ENCODE measurements at places on chromosomes 5 and 9. TPM values are rescaled to one million over a fixed set of nuclear protein-coding genes. Genes with fewer than 3 reads are reported as not detected.

GRCh38 chr5:168177831-168178450 is 113.5 kb upstream of the WWC1 start:
- no peak for DNase-seq

- no peak for DNase-seq
Observed at GRCh38 chr5:150489360-150490295, 18.3 kb upstream of the NDST1 start.

- peak; percentile 39 for DNase-seq
Observed at GRCh38 chr5:154273028-154273617, 82.6 kb downstream of the GALNT10 start.

DNA sequence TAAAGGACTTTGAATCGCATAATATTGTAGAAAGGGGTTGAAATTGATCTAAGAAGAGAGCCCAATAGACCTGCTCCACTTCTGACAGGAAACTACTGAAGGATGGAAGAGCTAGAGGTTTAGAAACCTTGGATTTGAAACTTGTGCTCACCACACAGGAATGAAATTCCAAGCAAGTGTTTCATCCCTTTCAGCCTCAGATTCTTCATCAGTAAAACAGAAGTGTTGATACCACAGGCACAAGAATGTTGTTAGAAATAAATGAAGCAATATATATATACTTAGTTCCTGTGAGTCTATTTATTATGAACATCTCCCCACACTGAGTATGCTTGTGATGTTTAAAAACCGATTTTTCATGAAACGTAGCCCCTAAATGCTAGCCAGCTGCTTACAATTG is 43.8 kb downstream of the PRRC1 start:
- DNase-seq, result no peak

DNA sequence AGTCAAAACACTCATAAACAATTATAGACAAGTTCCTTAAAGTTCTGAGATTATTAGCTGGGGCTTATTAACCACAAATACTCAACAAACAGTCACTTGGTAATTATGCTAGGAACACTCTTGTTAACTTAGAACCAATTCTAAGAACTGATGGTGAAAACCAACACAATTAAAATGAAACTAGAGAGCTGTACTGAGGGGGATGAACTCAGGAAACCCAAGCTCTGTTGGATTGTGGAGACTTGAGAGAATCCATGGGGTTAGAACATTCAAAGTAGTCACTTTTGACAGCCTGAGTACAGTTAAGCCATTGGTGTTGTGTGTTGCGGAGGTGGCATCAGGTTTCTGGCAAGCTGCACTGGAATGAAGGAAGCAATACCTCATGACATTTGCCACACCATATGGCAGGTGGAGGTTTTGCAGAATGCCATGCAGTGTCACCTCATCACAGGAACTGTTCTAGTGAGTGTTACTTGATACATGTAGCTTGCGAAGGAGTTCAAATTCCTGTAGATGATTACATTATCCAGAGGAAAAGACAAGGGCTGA is 480.9 kb upstream of the CD180 start:
- no peak for DNase-seq

TAF11L10 gene
- total RNA-seq, result not detected

PRDM9 gene
- not detected for total RNA-seq

AJM1 gene
- 3.2 TPM for total RNA-seq

- DNase-seq, result peak; percentile 52
Observed at GRCh38 chr5:180605554-180606214, 14.4 kb upstream of the SCGB3A1 start.

GRCh38 chr5:118441034-118441433 is 547.3 kb downstream of the DTWD2 start:
- DNase-seq, result no peak

DNA sequence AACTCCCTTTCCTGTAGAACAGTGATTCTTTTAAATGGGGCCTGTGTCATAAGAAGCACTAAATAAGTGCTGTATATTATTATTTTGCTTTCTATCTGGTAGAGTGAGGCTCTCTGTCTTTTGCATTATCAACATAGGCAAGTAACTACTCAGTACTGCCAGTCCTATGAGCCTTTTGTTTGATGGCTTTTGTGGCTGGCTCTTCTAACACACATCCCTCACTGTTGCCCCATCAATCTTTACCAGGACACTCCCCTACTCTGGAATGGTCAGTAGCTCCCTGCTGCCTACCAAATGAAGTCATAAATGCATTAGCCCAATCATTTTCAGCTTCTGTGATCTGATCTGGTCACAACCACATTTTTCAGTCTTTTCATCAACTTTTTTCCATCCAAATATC is 137.6 kb downstream of the INSYN2B start:
- no peak for DNase-seq

GRCh38 chr9:130741831-130742449 is 48.4 kb downstream of the EXOSC2 start:
- DNase-seq, result no peak

ADAMTS16 gene
- total RNA-seq, result not detected

SPATA31C1 gene
- total RNA-seq, result not detected

TAF1L gene
- total RNA-seq, result not detected

GRCh38 chr9:133238272-133238850 is 29.3 kb upstream of the OBP2B start:
- no peak for DNase-seq

ACOT12 gene
- not detected for total RNA-seq

- no peak for DNase-seq
Observed at GRCh38 chr5:139856714-139857113, 61.1 kb downstream of the PSD2 start.

SPAAR gene
- not detected for total RNA-seq

- DNase-seq, result no peak
Observed at GRCh38 chr5:157384971-157385709, 74.9 kb upstream of the NIPAL4 start.

ANKRD18A gene
- total RNA-seq, result 2.1 TPM

DNA sequence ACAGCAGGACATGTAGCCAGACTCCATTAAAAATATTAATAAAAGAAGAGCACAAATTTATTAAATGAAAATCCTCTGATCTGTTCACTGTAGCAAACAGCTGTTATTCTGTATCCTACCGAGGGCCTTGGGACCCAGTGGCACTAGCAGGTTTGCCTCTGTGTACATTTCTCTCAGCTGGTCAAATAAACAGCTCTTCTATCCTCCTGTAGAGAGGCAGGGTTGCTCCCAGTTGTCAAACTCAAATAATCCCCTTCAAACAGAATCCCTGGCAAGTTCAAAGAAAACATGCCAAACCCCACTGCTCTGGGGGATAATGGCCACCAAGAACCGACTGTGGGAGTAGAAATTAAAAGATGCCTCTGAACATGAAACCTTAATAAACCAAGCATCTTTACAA is 1262.0 kb upstream of the DMAC1 start:
- no peak for DNase-seq

OR1N2 gene
- not detected for total RNA-seq

DNA sequence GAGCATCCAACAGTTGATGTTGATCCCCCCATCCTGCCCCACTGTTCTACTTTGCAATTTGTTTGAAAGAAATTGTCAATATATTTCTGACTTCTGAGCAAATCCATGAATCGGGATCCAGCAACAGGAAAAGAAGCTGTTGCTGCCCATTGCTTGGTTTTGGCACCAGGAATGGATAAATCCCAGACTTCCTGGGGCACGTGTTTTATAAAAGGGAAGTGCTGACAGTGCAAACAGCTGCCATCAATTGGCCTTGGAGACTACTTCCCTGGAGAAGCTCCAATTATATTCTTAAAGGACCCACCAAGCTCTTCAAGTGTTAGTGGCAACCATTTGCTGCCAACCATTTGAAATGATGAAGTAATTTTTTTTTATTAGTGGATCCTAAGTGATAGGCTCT is 13.7 kb downstream of the STK32A start:
- no peak for DNase-seq

GRCh38 chr5:103367702-103368101 is 109.1 kb downstream of the MACIR start:
- no peak for DNase-seq

DNA sequence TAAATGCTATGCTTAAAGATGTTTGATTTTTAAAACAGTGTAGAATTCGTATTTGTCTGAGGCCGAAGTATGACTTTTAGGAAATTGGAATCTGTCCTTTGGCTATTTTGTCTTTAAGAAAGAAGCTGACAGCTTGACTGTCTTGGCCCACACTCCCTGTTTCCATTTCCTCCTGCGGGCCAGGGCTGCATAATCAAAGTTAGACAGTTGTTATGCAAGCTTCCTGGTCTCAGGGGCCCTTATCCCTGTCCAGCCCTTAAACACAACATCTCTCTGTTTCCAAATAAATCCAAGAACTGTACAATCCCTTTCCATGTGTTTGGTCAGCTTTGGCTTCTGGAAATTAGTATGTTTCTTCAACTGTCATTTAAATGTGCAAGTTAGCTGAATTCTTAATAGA is 54.6 kb upstream of the ECM2 start:
- DNase-seq, result no peak

GRCh38 chr5:179781846-179782245 is 11.9 kb upstream of the LTC4S start:
- no peak for DNase-seq

C6 gene
- not detected for total RNA-seq

- DNase-seq, result no peak
Observed at GRCh38 chr5:140358738-140359310, 1.2 kb upstream of the SLC4A9 start.

GRCh38 chr5:79224286-79224984 is 11.5 kb upstream of the JMY start:
- no peak for DNase-seq

COL15A1 gene
- not detected for total RNA-seq

DNA sequence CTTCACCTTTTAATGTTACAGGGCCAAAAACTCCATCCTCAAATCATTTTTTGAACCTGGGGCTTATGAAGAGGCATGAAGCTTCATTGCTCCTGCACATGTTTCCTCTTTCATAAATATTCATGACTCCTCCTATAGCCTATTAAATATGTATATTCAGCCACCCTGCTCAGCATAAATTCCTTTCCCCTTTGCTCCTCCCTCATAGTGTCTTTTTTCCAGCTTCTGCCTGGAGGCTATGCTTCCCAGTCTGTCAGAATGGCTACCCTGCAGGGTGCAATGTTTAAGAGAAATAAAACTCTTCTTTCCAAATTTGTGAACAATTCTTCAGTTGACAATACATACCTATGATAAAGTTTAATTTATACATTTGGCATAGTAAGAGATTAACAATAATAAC is 1082.9 kb upstream of the CDH18 start:
- no peak for DNase-seq

DNA sequence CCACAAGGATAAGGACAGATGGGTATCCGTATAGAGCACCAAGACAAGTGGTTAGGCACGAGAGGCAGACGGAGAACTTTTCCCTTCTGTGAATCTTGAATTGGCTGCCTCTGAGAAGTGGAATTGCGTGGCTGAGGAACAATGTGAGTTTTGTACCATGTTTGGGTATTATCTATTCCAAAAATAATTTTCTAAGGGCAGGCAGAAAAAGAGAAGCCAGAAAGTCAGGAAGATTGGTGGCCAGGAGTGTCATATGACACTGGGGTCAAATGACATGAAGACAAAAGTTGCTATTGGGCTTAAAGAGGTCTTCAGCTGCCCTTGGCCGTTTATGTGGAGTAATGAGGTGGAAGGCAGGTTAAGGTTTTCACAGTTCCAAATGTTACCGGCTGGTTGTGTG is 14.5 kb downstream of the HABP4 start:
- no peak for DNase-seq

GRCh38 chr5:74179179-74179578 is 461.3 kb downstream of the ENC1 start:
- DNase-seq, result no peak

SLC45A2 gene
- total RNA-seq, result not detected

DNA sequence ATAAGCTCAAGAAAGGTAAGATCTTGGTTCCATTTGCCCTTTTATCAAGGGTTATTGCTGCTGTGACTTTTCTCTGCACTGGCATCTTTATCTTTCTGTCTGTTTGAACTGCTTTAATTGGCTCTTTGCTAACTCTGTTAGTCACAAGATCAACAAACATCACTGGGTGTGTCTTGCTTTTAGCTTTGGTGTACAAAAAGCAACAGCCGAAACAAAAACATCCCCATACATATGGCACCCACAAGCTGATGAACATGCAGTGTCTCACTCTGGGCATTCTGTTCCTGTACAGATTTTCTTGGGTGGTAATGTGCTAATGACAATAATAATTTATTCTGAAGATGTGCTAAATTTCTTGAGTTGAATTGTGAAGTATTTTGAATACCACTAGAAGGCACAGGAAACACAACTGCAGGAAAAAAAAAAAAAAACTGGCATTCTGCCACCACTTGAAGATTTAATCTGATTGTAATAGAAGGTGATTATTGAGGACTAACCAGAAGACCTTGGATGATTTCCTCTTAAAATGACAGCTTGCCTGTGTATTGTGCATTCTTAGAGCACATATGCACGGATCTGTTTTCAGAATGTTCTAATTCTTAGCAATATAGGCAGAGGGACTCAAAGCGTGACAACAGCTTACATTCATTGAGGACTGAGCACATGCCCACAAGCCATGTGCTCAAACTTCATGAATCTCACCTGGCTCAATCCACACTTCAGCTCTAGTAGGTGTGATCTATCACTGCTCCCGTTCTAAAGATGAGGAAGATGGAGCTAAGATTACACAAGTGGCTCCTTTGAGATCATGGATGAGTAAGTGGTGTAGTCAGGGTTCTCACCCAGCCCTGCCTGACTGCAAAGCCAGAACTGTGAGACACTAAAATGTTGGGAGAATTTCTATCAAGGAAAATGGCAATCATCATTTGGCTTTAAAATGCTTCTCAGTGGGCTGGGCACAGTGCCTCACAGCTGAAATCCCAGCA is 96.4 kb downstream of the EBF1 start:
- DNase-seq, result no peak

GRCh38 chr9:100308965-100309564 is 43.7 kb downstream of the TEX10 start:
- DNase-seq, result no peak

DNA sequence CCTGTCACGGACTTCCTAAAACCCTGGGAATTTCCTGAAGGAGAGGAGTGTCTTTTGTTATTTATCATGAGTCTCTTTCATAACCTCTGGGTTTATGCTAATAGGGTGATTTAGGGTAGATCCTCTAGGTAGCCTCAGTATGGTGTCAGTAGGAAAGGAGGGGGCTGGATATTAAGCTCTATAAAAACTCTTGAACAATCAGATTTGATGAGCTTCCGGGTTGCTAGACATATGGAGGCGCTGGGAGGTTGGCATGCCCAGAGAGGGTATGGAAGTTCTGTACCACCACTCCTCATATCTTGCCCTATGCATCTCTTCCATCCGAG is 15.6 kb upstream of the PTBP3 start:
- no peak for DNase-seq

Data from CD8-positive, alpha-beta memory T cell (primary cell).